ENCODE measurements at places on chromosomes 4 and X.

DNA sequence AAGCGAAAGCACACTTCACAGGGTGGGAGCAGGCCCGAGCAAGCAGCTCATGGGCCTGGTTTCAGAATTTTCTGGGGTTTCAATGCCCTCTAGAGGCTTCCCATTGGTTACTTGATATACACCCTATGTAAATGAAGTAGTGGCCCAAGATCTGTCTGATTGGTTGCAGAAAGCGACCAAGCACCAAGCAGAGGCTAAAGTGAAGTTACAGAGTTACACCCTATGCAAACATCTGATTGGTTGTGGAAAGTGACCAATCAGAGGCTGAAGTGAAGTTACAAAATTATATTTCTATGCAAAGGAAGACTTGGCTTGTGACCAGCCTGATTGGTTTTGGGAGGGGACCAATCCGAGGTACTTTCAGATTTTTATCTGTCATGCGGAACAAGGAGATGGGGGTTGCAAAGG lies 8.2 kb downstream of the FHIP1A start:
- DNase-seq, result no peak

DNA sequence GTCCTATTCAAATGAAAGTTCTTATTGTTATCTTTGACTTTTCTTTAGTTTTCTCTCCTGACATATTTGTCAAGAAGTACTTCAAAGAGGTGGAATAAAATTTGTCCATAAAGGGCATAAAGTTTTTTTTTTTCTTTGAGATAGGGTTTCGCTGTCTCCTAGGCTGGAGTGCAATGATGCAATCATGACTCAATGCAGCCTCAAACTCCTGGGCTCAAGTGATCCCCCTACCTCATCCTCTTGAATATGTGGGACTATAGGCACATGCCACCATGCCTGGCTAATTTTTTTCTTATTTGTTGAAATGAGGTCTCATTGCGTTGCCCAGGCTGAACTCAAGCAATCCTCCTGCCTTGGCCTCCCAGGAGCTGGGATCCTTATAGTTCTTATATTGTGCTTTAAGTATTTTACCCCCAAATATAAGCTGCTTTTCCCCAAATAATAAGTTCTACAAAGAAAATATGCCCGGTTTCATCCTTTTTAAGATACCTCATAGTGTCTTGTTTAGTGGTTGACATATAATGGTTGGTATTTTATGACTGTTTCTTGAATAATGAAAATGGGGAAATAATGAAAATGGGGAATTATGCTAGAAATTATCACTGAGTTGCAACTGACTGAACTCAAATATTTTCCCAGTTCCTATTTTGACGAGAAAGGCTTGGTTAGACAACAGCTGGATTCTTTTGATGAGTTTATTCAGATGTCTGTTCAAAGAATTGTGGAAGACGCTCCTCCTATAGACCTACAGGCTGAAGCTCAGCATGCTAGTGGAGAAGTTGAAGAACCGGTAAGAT lies 11.6 kb downstream of the POLR2B start:
- no peak for DNase-seq

DNA sequence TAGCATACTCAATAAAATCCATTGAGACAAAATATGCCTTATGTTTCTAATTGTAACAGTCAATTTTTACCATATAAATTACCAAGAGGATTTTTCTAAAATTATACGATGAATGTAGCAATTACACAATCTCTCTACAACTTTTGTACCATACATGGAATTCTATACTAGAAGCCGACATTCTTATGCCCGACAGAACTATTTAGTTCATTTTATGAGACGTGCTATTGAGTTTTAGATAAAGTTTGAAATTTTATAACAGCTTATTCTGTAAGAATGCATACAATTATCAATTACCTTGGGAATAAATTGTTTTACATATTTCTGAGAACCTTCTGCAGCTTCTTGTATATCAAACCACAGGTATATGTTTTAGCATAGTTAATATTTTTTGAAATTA lies 431.2 kb downstream of the DMD start:
- DNase-seq, result no peak

DNA sequence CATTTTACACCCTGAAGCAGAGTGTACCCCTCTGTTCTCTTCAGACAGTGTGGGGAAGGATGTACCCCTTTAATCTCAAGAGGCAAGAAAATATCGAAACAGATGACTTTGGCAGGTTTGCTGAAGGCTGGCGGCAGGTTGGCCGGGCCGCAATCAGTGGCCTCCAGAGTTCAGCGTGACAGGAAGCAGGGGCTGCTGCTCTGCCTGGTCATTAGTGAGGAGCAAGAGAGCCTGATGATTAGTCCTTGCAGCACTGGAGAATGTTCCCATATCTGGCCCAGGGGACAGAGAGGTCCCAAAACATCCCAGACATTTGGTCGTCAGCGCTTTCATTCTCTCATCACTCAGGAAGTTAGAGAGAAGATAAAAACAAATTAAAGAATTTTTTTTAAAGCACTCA lies 352.8 kb downstream of the SPRY1 start:
- DNase-seq, result no peak

- no peak for DNase-seq
Observed at GRCh38 chrX:121642415-121642814, 595.0 kb downstream of the GLUD2 start.

DNA sequence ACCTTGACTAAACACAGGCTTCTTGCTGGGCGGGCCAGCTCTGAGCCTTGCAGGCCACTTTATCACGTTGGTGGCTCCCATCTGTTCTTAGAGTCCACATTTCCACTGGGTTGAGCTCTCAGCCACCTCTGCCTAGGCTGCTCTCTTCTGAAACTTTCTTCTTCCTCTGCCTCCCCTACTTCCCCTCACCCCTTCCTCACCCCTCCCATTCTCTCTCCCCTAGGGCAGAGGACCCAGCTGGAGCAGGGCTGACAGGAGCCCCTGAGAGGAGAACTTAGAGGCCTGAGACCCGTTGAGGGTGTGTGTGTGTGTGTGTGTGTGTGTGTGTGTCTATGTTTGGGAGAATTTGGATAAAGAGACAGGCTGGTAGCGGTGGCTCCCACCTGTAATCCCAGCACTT lies 19.9 kb upstream of the TMSB4X start:
- DNase-seq, result no peak

DNA sequence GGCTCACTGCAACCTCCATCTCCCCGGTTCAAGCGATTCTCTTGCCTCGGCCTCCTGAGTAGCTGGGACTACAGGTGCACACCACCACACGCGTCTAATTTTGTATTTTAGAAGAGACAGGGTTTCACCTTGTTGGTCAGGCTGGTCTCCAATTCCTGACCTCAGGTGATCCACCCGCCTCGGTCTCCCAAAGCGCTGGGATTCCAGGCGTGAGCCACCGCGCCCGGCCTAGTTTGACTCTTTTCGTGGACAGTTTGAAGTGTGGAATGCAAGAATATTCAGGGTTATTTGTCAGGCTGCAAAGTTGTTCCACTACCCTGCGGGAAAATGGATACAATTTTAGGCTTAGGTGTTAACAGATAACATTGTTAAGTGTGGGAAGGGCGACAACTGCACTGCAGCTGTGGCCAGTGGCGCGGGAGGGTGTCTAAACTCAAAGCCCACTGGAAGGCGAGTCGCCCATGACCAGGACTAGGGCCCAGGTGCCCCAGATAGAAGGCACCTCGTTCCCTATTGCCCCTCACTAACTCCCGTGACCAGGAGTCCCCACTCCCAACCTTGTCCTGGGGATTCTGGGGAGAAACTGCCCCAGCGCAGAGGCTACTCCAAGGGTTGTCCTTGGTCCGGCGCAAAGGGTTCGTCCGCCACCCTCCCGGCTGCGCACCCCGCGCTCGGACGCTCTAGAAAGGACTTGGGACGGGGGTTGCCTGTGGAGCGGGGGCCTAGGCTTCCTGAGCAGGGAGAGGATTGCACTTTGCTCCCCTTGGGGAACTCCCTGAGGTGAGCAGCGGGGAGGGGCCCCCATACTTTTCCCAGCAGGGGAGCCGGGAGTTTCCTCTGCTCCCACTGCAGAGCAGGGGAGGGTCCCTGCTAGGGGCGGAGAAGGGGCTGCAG lies 1.1 kb upstream of the CD99 start:
- no peak for DNase-seq

DNA sequence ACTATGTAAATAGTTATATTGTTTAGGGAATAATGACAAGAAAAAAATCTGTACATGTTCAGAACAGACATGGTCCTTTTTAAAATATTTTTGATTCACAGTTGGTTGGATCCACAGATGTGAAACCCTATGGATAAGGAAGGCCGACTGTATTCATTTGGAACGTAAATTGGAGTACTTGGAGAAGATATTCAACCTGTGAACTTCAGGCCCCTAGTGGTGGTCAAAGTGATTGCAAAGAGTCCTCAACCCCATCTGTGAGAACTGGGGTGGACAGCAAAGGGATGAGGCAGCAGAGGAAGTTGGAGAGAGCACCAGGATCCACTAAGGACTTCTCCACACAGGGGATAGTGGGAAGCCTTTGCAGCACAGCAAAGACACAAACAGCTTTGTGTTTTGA lies 6.2 kb upstream of the CXCL13 start:
- peak; percentile 35 for DNase-seq

DNA sequence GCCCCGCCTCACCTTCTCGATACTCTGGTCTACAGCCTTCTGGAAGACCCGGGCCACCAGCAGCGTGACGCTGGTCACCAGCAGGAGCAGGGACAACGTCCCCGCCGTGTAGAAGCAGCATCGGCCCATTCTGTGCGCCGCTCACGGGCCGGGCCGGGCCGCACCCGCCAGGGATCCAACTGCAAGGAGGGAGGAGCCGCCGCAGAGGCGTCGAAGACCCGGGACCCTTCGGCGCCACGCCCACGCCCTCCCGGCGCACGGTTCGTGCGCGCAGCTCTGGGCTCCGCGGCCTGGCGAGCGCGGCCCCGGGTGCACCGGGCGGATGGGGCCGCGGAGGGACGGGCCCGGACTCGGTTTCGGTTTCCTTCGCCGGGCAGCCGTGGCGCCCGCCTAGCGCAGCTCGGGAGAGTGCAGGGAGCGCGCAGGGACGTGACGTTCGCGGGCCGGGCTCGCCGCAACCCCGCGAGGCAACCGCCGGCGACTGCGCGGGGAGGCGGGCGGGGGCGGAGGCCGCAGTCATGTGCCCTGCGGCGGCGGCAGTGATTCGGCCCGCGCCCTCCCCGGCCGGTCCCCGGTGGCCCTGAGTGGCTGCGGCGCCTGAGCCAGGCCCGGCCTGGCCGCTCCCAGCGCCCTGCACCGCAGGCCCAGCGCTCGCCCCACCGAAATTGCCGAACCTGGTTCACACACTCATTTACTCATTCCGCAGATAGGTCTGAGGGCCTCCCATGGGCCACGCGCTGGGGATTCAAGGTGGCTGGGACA lies at the start of gene SCARB2:
Gene SCARB2 (minus strand): TSS at position 410 of the 762 bp plus-strand sequence. CDS start 281 bp downstream, at position 129.
- DNase-seq, result peak; percentile 87

DNA sequence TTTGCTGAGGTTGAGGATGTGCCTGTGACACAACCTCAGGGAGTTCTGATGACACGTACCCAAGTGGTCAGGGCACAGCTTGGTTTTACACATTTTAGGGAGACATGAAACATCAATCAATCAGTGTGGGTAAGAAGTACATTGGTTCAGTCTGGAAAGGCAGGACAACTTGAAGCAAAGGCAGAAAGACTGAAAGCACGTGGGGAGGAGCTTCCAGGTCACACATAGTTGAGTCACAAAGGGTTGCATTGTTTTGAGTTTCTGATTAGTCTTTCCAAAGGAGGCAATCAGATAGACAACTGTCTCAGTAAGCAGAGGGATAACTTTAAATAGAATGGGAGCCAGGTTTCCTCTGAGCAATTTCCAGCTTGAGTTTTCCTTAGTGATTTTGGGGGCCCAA lies 1910.0 kb upstream of the AGA start:
- no peak for DNase-seq

DNA sequence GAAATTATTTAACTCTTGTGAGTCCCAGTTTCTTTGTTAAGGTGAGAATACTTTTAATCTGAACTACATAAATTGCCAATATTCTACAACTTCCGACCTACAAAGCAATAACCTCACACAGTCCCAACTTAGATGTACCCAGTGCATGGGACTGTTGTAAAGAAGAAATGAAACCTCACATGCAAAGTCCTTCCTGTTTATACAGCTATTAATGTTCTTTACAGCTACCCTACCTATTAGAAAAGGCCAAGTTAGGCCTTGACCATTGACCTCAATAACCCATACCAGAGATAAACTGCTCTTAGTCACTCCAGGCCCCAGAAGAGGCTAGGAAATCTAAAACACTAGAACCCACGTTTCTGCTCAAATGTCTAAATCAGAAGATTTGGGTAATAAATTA lies 920.1 kb upstream of the TENM3 start:
- DNase-seq, result no peak

DNA sequence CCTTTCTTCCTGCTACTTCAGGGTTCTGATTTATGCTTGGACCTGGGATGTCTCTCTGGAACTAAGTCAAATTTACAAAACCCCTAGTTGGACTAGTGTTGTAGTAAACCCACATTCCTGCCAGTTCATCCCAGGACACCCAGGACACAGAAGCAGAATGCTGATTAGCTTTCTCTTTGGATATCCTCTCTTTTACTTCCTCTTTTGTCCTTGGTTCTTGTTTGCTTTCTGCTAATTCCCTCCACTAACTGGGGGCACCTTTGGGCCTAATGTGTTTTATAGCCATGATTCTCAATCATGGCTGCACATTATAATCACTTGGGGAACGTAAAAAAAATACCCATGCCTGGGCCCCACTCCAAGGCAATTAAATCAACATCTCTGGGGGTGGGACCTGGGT lies 42.5 kb downstream of the LANCL3 start:
- no peak for DNase-seq

- no peak for DNase-seq
Observed at GRCh38 chrX:120517936-120518335, 42.8 kb downstream of the CUL4B start.

GRCh38 chrX:96835660-96836289 lies 47.9 kb upstream of the RPA4 start:
- DNase-seq, result no peak

DNA sequence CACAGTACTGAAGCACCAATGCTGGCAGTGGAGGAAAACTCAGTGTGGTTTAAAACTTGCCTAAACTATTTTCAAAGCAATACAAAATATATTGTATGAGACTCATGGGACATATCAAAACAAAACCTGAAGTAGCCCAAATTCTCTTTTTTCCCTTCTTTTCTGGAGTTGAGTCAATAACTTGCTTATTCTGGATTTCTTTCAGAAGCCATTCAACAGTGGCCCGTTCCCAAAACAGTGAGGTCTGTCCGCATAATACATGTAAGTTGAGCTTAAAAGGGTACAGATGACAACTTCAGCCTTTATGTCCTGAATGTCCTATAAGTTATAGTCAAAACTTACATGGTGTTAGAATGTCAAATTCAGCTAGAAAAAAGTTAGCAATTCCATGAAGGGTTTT lies 100.8 kb downstream of the SHISA3 start:
- DNase-seq, result no peak

GRCh38 chr4:74874753-74875367 lies 58.1 kb upstream of the PARM1 start:
- DNase-seq, result peak; percentile 63

- DNase-seq, result no peak
Observed at GRCh38 chrX:11397680-11398079, 104.5 kb downstream of the AMELX start.

GRCh38 chr4:52643785-52644244 lies 15.3 kb downstream of the USP46 start:
- DNase-seq, result peak; percentile 62

- no peak for DNase-seq
Observed at GRCh38 chr4:54942721-54943120, 182.7 kb downstream of the KDR start.

All from testis (tissue), 5 donors.